Activated CD8-positive, alpha-beta memory T cell treated with anti-CD3 and anti-CD28 coated beads, Interleukin-2, amount 50 U/mL, for 48 hours (primary cell): ENCODE measurements at places on chromosomes 13 and 19.

GRCh38 chr13:91785431-91786119, 387.2 kb downstream of the GPC5 start:
- no peak for DNase-seq

DNA sequence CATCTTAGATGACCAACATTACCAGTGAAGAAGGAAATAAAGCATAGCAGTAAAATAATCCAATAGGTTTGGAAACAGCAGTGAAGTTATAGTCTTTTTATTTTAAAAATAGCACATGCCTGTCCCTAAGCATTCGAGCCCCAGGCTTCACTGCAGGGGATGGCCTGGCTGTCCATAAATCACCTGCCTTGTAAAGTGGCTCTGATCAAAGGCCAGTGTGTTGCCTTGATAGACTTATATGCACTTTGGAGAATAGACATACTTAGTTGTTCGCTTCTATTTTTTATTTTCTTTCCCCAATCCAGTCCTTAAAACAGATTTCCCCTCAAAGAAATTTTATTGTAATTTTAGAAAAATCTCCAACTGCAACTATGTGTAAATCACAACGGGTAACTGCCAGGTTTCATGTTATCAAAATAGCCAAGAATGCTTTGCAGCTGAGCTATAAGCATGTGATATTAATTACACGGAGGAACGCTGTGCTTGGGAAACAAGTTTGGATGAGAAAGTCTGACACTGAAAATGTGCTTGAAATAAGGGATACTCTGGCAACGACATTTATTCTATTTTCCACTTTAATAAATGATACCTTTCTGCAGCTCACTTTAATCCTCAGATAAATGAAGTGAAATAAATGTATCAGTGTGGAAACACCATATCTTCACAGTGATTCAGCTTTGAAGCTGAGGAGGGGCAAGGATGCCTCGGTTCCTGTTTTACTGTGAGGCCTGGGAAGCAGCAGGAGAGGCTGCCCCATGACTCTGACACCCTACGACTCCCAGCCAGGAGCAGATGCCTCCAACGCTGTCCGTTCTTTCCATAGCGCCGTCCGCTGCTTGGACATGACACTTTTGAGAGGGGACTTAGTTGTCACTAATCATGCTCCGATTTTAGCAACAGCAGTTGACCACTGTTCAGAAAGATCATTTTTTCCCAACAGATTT, 5.5 kb upstream of the METTL21C start:
- no peak for DNase-seq

DNA sequence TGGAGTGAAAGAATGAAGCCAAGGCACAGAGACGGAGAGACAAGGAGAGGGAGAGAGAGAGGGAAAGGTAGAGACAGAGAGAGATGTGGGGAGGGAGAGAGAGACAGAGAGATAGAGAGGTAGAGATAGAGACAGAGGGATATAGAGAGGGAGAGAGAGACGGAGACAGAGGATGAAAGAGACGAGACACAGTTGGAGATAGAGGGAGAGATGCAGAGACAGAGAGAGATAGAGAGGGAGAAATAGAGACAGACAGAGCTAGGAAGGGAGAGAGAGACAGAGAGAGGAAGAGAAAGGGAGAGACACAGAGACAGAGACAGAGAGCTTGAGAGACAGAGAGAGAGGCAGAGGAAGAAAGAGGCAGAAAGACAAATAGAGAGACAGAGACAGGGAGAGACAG, 4.5 kb upstream of the CSNK1G2 start:
- DNase-seq: no peak

DNA sequence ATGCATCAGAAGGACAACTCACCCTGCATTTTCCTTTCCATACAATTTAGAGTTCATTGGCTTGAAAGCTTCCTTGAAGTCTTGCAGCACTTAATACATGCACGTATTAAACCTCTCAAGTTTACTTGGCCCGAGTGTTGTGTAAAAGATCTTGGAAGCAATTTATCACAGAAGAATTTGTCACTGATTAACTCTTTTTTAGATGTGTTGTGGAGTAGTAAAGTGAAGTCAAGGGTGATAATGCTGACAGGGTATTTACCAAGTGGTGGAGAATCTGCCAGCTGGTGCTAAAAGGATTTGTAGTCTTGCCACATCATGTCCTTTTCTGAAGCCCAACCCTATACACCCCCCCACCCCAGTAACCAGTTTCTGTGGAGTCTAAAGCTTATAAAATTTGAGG, 421.0 kb upstream of the MIR17HG start:
- no peak for DNase-seq

- DNase-seq: no peak
Observed at GRCh38 chr13:33649212-33649878, 168.6 kb upstream of the RFC3 start.

- DNase-seq: no peak
Observed at GRCh38 chr13:92513672-92514071, 712.9 kb upstream of the GPC6 start.

- no peak for DNase-seq
Observed at GRCh38 chr13:46334035-46334822, 52.8 kb downstream of the RUBCNL start.

- DNase-seq: no peak
Observed at GRCh38 chr13:20848203-20848602, 54.3 kb downstream of the XPO4 start.

DNA sequence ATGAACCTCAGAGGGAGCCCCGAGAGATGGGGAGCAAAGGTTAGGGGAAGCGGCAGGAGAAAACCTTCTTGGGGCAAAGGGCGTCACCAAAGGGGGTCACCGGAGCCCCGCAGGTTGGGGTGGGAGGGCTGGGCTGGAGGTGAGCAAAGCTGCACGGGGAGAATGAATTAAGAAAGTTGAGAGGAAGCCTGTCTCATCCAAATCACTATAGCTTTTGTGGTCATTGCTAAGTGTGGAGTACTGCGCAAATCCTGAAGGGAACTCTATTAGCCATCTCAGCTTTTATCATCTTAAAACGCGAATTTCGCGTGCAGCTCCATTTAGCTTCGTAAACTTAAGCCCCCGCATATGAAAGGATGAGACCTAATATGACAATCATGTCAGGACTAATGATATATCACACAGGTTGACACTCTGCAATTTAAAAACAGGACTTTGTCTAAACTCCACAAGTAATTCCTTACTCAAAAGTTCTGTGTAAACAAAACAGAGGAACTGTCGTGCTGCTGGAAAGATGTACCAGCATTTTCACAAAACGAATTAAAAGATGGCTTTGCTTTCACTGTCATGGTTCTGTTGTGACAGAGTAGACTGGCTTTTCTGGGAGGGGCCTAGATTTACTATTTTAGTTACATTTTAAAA, 631 bp downstream of the LACC1 start:
- DNase-seq: no peak

GRCh38 chr13:100273552-100273951, 184.7 kb downstream of the PCCA start:
- DNase-seq: no peak

DNA sequence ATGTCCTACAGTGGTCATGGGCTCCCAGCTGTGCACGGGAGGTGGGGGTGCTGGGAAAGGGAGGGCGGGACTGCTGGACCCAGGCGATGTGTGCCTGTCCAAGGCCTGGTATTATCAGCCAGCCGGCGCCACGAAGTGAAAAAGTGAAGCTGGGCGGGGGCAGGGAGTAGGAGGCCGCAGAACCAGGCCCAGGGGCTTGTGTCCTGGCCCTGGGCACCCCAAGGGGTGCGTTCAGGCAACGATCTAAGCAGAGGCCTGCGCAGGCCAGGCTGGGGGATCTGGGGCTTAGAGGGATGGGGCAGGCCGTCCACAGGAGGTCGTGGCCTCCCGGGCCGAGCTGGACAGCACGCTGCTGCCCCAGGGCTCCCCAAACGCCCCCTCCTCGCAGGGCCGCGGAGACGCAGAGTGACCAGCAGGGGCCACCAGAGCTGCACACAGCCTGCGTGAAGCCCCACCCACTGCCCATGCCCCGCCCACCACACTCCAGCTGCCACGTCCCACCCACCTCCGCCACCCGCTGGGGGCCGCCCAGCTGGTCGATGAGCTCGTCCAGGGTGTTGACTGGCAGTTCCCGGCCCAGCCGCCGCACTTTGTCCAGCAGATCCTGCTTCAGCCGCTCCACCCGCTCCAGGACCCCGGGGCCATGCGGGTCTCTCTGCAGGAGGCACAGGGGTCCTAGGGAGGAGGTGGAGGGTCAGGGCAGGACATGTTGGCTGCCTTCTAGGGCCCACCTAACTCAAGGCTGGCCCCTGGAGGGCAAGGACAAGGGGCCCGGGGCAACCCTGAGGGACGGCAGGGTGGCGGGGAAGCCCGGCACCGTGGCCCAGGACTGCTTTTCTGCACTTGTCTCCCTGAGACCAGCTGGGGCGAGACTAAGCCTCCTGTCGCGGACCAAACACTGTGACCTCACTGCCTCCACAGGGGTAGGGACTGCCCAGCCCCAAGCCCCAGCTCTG, 9.5 kb downstream of the GPX4 start:
- peak; percentile 92 for DNase-seq

- DNase-seq: peak; percentile 72
Observed at GRCh38 chr19:10871711-10872545, 575 bp downstream of the CARM1 start.

- DNase-seq: peak; percentile 68
Observed at GRCh38 chr13:46553521-46553885, 533 bp downstream of the LRCH1 start.

GRCh38 chr13:79516595-79516994, 35.6 kb downstream of the NDFIP2 start:
- no peak for DNase-seq

DNA sequence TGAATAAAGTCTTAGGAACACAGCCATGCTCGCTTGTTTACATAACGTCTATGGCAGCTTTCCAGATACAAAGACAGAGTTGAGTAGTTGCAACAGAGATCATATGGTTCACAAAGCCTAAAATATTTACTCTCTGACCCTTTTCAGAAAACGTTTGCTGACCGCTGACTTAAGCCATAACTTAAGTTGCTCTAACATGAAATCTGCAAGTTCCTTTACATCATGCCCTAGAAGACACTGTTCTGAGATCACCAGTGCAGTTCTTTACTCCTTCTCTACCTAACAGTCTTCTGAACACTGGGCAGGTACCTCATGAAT, 166.4 kb downstream of the DCLK1 start:
- DNase-seq: no peak

GRCh38 chr19:46491975-46492682, 3.5 kb downstream of the PNMA8B start:
- no peak for DNase-seq

DNA sequence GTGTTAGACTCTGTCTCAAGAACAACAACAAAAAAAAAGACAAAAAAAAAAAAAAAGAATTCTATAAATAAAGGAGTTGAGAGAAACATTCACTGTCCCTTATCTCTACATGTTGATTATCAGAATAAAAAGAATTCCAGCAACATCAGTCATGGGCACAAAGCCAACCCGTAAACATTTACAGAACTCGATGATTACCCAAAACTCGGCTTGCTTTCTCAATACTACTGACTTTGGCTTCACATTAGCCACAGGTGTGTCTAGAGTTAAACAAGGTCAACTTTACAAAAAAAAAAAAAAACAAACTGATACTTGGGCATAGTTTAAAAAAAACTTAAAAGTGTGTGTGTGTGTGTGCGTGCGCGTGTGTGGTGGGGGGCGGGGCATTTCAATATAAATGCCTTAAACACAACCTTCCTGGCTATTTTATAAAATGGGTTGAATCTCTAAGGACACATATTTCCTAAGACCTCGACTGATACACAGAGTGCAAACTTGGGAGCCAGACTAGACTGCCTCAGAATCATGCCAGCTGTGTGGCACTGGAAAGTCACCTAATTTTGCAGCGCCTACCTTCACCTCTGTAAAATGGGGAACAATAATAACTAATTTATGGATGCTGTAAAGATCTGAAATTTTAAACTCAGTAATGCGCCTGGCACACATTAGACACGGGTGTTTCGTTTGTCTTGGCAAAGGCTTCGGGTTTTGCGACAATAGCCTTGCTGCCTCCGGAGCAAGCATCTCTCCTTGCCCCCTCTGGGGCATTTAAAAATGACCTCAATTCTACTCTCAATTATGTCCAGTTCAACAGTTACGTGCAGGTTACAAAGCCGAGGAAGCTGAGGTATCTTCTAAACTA, 922 bp downstream of the EBPL start:
- DNase-seq: no peak

GRCh38 chr19:31629579-31630363, 280.5 kb upstream of the TSHZ3 start:
- no peak for DNase-seq

DNA sequence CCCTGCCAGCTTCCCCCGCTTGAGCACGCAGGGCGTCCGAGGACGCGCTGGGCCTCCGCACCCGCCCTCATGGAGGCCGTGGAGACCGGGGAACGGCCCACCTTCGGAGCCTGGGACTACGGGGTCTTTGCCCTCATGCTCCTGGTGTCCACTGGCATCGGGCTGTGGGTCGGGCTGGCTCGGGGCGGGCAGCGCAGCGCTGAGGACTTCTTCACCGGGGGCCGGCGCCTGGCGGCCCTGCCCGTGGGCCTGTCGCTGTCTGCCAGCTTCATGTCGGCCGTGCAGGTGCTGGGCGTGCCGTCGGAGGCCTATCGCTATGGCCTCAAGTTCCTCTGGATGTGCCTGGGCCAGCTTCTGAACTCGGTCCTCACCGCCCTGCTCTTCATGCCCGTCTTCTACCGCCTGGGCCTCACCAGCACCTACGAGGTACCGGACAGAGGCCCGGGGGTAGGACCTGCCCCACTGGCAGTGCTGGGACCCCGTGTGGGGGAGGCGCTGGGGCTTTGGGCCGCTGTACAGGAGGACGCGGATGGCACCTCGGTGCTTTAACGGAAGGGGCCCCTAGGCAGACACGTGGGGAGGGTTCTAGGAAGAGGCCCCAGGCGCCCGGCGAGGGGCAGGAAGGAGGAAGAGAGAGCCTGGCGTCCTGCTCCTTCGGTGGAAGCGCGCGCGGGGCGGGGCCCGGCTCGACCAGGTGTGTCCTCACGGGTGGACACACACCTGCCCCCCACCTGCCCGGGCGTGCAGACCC, 681 bp downstream of the SLC5A5 start:
- DNase-seq: peak; percentile 81

DNA sequence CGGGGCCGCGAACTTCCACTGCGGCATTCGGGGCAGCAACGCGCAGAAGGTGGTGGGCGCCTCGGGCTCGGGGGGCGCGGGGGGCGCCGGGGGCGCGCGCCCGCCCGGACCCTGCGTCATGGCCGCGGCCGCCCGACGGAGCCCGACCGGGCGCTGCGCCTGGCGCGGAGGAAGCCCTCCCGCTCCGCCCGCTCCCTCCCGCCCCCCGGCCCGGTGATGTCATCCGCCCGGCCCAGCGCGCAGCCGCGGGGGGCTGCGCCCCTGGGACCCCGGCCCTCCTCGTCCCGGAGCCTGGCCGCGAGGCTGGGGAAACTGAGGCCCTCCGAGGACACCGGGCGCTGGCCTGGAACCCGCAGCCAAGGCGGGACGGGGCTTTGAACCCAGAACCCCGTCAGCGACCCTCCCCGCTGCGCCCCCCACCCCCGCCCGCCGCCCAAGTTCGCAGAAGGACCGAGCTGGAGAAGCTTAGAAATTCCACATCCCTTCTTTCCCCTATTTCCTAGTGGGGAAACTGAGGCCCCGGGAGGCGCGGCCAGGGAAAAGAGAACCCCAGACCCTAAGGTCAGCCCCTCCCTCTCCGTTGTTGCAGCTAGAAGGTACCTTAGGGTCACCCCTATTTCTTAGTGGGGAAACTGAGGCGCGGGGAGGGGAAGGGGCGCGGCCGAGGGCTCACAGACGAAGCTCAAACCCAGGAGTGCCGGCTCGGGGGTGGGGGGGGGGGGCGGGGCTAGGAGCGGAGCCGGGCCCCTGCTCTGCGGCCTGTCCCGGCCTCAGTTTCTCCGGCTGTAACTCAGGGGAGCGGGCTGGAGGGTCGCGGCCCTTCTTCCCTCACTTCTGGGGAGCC, at the start of gene SHC2:
Gene SHC2, minus strand, starts transcription at position 157 of the 844 bp plus-strand sequence. Its CDS starts 37 bp downstream, at position 120.
- no peak for DNase-seq

GRCh38 chr13:110289174-110289573, 17.8 kb downstream of the COL4A1 start:
- DNase-seq: no peak
